Progenitor cell of endocrine pancreas (in vitro differentiated cells): ENCODE measurements at places on chromosomes 13 and 19.

GRCh38 chr19:17686023-17686521 lies 2.1 kb downstream of the UNC13A start:
- no peaks in the 10 kb centered on the region for H3K36me3 ChIP-seq
- peaks cover 62% of the 10 kb centered on the region for H3K27me3 ChIP-seq
- DNase-seq: no peak
- peaks cover 3% of the 10 kb centered on the region for H3K4me1 ChIP-seq
- no peak overlapping the region for H3K4me3 ChIP-seq

GRCh38 chr13:106117035-106117434 lies 418.4 kb downstream of the EFNB2 start:
- DNase-seq: no peak
- H3K27ac ChIP-seq: no peak overlapping the region
- H3K4me1 ChIP-seq: peaks cover 10% of the 10 kb centered on the region
- H3K4me3 ChIP-seq: no peak overlapping the region
- no peaks in the 10 kb centered on the region for H3K36me3 ChIP-seq

- no peaks in the 10 kb centered on the region for H3K4me1 ChIP-seq
- H3K27me3 ChIP-seq: peaks cover 14% of the 10 kb centered on the region
- peaks cover 3% of the 10 kb centered on the region for H3K36me3 ChIP-seq
Measured at GRCh38 chr19:3608750-3609322, 2.2 kb upstream of the TBXA2R start.

- peaks cover 32% of the 10 kb centered on the region for H3K27me3 ChIP-seq
- H3K36me3 ChIP-seq: no peaks in the 10 kb centered on the region
- no peak overlapping the region for H3K4me3 ChIP-seq
- no peaks in the 10 kb centered on the region for H3K4me1 ChIP-seq
Measured at GRCh38 chr13:31007417-31007816, 75.0 kb downstream of the TEX26 start.

DNA sequence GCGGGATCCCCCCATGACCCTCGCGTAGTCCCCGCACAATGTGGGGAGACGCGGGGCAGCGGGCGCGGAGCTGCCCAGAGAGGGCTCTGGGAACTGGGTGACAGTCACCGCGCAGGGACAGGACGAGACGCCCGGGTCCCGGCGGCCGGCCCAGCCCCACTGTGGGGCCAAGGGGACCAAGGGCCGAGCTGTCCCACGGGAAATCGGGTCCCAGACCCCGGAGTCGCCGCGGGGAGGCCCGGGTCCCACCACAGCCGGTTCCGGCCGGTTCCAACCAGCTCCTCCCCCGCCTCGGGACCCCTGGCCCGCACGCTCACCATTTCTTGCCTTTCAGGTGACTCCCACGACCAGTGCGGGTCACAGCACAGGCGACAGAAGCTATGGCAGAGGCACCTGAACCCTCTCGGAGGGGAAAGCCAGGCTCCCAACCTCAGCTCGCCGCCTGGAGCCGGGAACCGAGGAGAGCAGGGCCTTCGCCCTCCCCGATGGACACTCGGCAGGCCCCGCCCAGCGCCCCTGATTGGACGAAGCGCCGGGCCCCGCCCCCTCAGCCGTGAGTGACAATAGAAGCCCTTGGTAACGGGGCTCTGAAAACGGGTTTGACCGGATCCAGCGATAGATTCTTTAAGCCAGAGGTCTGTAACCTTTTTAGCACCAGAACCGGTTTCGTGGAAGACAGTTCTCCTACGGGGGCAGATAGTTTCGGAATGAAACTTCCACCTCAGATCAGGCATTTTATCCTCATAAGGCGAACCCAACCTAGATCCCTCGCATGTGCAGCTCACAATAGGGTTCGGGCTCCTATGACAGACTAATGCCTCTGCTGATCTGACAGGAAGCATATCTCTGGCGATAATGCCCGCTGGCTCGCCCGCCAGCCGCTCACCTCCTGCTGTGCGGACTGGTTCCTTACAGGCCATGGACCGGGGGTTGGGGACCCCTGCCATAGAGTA lies at the start of gene ZNF433:
Gene ZNF433, minus strand, starts transcription at position 460 of the 953 bp plus-strand sequence. Its CDS starts 140 bp downstream, at position 320.
- H3K4me1 ChIP-seq: peaks cover 8% of the 10 kb centered on the region
- H3K36me3 ChIP-seq: peaks cover 39% of the 10 kb centered on the region
- peak within 1 kb of the TSS; percentile 90 for H3K4me3 ChIP-seq
- no peaks in the 10 kb centered on the region for H3K27me3 ChIP-seq

DNA sequence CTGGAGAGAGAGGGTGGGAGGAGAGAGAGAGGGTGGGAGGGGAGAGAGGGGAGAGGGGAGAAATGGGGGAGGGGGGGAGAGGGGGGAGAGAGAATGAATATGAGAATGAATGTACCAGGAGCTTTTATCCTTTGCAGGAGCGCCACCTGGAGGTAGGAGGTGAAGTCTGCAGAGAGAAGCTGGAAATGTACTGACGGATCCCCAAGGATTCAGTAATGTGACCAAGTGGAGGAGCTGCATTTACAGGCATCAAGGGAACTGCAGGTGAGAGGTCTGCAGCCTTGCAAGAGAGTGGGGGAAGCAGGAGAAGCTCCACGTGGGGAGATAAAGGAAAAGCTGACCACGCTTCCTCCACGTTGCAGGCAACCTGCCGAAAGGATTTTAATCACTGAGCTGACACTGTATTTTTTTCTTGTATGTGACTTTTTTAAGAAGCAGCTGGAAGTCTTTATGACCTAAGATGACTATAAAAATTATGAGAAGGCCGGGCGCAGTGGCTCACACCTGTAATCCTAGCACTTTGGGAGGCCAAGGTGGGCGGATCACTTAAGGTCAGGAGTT lies 33.7 kb downstream of the VSTM1 start:
- no peaks in the 10 kb centered on the region for H3K4me1 ChIP-seq
- no peak overlapping the region for H3K4me3 ChIP-seq
- H3K27me3 ChIP-seq: peaks cover 16% of the 10 kb centered on the region
- DNase-seq: peak; percentile 35
- no peaks in the 10 kb centered on the region for H3K36me3 ChIP-seq

DNA sequence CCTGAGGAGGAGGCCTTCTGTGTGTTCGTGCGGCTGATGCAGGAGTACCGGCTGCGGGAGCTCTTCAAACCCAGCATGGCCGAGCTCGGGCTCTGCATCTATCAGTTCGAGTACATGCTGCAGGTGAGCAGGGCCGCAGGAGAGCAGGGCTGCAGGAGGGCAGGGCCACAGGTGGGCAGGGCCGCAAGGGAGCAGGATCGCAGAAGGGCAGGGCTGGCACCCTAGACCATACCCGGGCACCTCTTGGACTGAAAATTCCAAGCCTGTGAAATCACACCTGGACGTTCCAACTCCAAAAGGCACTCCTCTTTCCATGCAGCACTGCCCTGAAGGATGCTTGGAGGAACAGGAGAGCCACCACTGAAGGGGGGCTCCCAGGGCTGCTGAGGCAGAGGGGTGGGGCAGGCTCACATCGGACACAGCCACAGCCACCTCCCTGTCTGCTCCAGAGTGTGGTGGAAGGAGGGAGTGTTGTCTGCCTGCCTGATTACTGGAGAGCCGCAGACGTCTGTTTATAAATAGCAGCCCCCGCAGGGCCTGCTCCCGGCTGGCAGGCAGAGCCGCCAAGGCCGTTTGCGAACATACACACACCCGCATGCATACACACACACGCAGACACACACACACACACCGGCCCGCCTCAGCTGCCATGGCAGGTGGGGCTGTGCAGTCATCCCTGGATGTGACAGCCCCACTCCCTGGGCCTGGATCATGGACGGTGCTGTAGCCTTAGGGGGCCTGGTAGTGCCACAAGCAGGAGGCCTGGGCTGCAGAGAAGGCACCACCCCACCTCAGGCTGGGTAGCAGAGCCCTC lies 20.2 kb downstream of the EVI5L start:
- no peaks in the 10 kb centered on the region for H3K27me3 ChIP-seq
- DNase-seq: no peak
- H3K4me3 ChIP-seq: no peak overlapping the region
